ENCODE measurements at places on chromosomes 12 and 14.

- DNase-seq: no peak
Observed at GRCh38 chr14:26917086-26917485, 319.3 kb upstream of the NOVA1 start.

- no peak for DNase-seq
Observed at GRCh38 chr12:53603804-53604203, 22.4 kb downstream of the ATF7 start.

- DNase-seq: no peak
Observed at GRCh38 chr12:30811966-30812365, 57.2 kb upstream of the CAPRIN2 start.

- no peak for DNase-seq
Observed at GRCh38 chr12:48716168-48716492, 377 bp downstream of the CCNT1 start.

- DNase-seq: no peak
Observed at GRCh38 chr14:102969060-102969791, 46.8 kb downstream of the AMN start.

DNA sequence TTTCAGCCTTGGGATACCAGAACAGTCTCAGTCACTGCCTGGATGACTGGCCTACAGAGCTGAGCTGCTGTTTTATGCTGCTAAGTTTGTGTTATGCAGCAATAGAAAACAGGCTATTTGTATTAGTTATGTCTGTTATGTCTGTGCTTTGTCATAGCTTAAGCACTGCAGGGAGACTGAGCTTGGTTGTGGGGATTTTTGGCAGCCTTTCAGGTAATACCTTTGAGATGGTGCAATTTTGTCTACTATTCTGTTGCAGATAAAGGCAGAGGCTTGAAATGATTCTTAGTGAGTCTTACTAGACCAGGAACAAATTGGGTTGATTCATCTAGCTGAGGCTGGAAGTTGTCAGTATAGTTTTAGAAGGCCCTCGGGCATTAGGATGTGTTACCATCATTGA, 201.3 kb upstream of the RBM19 start:
- DNase-seq: no peak

GRCh38 chr12:94763462-94763861, 113.1 kb upstream of the TMCC3 start:
- DNase-seq: no peak

- no peak for DNase-seq
Observed at GRCh38 chr14:42541535-42542001, 934.9 kb downstream of the LRFN5 start.

- DNase-seq: no peak
Observed at GRCh38 chr12:62285284-62285683, 25.1 kb downstream of the USP15 start.

DNA sequence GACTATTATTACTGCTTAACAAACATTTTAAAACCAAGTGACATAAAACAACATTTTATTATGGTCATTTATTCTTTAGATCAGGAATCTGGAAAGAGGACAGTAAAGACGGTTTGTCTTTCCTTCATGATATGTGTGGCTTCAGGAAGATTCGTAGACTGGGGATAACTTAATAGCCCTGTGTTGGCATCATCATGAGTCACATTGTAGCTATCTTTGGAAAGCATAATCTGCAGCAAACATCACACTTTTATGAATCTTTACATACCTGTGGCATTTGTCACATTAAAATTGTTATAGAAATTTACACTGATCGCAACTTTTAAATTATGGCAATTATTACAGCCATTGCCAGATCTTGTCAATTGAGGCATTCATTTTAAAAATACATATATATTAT, 397.1 kb downstream of the NOVA1 start:
- DNase-seq: no peak

DNA sequence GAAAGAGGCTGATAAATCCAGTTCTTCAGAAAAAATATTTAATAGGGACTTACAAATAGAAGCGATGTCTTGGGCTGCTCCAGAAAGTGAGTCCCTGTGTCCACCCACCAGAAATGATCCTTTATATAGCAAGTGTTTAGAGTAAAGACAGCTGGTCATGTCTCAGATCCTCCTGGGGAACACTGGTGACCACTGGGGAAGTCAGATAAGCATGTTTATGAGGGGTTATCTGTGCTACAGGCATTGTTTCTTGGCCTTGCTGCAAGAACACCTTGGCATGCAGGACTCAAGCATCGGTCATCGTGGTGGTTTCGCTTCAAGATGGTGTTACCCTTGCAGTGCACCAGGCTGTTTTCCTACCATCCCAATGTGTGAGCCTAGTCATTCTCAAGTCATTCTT, 27.2 kb downstream of the CPM start:
- DNase-seq: no peak

DNA sequence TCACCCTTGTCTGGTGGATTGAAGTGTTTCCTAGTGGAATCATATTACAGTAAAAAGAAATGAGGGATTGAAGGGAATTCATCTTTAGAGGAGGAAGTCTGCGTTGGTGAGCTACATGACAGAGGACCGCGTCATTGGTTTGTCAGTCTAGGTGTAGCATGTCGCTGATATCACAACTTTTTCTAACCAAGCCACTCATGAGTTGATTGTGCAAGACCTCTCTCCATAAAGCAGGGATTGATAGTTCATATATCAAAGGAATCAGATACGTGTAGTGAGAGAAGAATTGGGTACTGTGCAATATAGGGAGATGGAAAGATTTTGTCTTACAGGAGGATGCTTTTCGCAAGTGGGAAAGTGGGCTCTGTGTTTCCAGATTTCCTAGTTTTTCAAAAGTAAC, 3.0 kb upstream of the FBXO33 start:
- no peak for DNase-seq

- DNase-seq: no peak
Observed at GRCh38 chr14:24279301-24280186, 8.1 kb upstream of the RABGGTA start.

GRCh38 chr14:99143126-99143525, 128.9 kb downstream of the BCL11B start:
- no peak for DNase-seq

DNA sequence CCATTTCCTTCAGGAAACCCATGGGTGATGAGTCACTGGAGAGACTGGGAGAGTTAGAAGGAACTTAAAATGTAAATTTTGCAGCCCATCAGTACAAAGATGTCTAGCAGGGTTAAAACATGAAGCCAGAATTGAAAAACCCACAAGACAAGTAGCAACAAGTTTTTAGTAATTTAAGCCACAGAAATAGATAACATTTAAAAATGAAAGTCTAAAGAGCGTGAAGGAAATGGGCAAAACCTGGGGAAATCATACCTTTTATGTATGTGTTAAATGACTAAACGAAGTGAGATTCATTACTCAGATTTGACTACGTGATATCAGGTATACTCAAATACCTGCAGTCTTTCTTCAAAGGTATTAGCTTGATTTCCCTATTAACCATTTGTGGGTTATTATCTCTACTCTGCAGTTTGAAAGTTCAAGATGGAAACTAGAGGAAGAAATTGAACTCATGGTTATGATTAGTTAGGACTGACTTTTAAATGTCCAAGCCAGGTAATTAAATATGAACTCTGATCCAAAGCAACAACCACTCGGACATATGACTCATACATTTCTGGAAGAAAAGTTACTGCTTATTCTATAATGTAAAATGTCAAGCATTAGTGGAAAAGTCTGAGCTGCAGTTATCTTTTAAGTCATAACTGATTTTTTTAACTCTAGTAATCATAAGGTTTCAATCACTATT, 84.1 kb downstream of the ITPR2 start:
- no peak for DNase-seq

DNA sequence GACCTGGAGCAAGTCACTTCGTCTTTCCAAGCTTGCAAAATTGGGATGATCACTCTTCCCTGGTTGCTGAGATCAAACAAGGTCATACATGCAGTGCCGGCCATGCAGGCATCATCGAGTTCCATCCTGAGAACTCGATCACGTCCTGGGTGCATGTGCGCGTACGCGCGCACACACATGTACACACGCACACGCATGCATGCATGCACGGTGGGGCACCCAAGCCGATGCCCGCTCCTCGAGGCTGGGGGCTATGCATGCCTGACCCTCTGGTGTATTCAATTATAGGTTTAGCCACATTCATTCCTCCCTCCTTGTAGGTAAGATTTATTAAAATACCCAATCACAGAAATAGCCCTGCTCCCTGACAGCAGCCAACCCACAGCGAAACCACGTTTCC, 26.0 kb downstream of the MMAB start:
- no peak for DNase-seq

- no peak for DNase-seq
Observed at GRCh38 chr12:106974511-106974910, 12.4 kb downstream of the MTERF2 start.

- DNase-seq: no peak
Observed at GRCh38 chr12:87728931-87729593, 300.1 kb downstream of the C12orf50 start.

DNA sequence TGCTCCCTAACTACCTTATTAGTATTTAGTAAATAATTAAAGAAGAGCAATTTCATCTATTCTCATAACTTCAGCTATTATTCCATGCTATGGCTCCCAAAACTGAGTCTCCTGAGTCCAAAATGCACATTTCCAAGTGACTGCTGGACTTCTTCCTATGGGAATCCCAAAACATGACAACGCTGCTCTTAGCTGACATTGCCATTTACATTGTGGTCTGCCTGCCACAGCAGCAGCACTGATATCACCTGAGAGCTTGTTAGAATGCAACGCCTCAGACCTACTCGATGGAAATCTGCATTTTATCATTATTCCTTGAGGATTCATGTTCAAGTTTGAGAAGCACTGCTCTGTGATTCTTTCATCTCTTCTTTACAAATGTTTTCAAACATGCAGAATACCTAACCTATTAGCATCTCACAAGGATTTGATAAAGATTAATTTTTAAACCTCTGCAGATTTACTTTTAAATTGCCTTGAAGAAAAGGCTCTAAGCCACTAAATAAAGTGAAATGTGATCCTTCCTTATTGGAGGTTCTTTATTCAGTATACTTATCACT, 77.7 kb downstream of the SEC23A start:
- no peak for DNase-seq

- no peak for DNase-seq
Observed at GRCh38 chr12:127823801-127824200, 443.2 kb upstream of the TMEM132C start.

- DNase-seq: no peak
Observed at GRCh38 chr12:112063273-112063672, 45.3 kb downstream of the NAA25 start.

DNA sequence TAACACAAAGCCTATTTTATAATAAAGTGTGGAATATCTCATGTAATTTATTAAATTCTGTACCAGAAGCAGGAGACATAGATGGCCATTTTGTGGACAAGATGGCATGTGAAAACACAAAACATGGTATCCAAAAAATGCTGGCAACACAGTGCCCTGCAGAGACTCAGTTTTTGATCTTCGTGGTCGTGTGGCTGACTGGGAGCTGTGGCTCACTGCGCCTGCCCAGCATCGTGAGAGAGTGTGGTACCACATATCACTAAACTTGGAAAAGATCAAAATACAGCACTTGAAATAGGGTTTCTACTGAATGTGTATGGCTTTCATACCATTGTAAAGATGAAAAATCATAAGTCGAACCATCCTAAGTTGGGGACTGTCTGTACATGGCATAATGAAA, 43.0 kb upstream of the MANSC4 start:
- DNase-seq: no peak

DNA sequence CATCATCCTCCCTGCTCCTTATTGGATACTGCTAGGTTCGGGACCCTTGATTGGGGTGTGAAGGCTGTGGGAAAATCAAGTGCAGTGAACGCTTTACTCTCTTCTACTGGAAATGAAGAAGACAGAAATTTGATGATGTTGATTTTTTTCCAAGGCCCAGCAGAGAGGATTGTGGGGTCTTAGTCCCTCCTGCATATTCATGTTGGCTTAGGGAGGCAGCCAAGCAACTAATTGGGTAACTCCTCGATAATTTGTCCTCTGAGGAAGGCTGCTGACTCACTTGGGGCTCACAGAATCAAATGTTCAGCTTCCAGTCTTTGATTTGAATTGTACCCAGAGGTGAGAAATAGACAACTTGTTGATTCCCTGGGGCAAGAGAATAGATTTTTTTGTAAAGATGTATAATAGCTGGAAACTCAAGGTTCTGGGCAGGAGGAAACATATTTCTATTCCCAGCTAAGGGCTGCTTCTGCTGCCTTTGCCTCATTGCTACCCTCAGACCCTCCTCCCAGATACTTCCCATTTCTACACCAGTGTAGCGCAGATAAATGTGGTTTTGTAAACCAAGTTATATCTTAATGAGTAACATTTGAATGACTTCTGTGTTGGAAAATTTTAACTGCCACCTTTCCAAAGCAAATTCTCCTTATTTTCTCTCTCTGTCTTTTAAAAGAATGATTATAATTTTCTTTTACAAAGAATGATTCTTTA, 21.7 kb downstream of the NEUROD4 start:
- DNase-seq: no peak

GRCh38 chr14:80977221-80977620, 21.8 kb downstream of the TSHR start:
- DNase-seq: no peak

DNA sequence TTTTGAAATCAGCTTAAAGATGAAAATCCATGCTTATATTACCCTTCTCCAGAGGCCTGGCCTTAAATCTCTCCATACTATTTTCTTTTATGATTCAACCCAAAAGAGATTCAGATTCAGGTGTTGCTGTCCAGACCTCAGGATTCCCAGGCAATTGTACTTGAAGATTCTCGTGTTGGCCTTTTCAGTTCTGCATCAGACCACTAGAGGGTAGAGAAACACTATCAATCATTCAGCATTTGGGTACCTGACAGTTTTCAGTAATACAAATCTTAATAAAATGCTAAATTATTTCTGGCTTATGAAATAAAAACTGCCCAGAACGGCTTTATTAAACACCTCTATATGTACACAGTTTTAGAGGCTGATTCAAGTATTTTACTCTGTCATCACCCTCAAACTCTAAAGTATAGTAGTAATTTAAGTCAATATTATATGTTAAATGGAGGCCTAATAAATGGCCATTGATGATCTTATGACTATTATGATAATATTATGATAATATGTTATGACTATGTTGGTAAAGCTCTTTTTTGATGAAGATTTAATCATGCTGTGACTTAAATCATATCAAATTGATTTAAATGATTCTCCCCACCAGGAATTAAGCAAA, 301.1 kb downstream of the DUSP6 start:
- no peak for DNase-seq

DNA sequence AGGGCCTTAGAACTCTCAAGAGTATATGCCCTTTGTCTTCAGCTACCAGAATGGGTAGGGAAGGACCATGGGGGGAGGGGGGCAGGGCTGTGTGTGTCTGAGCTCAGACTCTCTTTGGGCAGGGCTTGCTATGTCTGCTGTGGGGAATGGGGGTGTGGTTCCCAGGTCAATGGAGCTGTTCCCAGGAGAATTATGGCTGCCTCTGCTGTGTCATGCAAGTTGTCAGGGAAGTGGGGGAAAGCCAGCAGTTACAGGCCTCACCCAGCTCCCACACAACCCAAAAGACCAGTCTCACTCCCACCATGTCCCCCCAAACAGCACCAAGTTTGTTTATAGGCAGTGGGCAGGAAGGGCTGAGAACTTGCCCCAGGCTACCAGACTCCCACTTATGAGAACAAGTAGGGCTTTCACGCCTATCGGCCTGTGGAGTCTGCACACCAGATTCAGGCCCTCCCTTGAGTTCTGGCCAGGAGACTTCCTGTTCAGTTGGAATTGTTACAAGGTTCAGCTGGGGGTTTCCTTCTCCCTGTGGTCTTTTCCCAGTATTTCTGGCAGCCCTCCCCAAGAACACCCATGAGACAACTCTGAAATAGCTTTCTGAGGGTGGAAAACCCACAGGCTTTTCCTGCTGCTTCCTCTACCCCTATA, 6.1 kb upstream of the SERPINA11 start:
- no peak for DNase-seq

Measured in activated CD8-positive, alpha-beta memory T cell treated with anti-CD3 and anti-CD28 coated beads for 4 hours (primary cell).